NCI-H1694 (cell line): ENCODE measurements at places on chromosomes 4 and X.

DNA sequence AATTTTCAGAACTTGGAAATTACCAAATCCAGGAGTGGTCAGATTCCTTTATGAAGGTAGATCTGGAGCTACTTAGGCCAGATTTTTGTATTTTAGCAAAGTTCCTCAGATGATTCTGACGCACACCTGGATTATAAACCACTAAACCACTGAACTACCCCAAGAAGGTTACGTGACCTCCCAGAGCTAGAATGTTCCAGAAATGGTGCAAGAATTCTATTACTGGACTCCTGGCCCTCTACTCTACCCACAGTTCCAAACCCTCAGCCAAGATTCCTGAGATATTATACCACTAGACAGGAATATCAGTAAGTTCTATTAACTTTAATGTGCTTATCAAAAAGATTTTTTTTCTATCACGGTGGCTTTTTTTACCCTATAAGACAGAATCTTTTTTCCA lies 67.1 kb downstream of the ABCG2 start:
- no peak for DNase-seq

DNA sequence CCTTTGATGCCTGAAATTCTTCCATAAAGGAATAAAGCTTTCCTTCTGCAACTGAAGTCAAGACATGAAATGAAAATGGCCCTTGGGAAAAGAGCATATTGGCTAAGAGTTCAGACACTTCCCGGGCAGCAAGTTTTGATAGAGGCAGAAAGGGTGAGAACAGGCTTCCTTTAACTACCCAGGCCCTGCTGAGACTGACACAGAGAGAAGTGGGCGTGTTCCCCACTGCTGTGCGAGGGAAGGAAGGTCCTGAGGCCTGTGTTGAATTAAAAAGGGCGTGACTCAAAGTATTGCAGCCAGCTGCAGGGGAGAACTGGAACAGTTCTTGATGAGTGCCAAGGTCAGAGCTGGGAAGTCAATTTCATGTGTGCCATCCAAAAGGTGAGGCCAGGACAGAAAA lies 33.9 kb upstream of the ADGRG2 start:
- no peak for DNase-seq

GRCh38 chrX:53036149-53036548 lies 12.4 kb upstream of the GPR173 start:
- DNase-seq, result no peak

DNA sequence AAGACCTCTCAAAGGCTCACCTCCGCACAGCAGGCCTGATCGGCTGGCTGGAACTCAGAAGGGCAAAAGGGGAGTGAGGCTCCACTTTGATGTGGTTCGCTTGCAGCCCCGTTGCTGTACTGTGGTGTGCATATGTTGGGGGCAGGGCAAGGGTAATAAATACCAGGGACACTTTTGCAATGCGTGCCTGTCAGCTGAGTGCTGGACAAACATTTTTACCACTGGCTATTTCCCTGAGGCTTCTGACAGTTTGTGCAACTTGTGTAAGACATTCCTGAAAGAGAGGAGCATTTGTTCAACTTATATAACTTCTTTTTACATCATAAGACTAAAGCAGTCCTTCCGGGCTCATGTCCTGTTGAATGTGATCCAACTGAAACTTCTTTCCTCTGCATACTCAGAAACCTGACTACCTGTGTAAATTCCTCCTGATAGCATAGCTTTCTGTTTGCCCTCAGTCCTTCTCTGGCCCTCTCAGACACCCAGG lies 82.3 kb downstream of the SPRY1 start:
- DNase-seq, result no peak
